ENCODE measurements at places on chromosomes 3 and 15.

GRCh38 chr3:71311661-71312046 is 271.9 kb downstream of the FOXP1 start:
- DNase-seq = no peak

DNA sequence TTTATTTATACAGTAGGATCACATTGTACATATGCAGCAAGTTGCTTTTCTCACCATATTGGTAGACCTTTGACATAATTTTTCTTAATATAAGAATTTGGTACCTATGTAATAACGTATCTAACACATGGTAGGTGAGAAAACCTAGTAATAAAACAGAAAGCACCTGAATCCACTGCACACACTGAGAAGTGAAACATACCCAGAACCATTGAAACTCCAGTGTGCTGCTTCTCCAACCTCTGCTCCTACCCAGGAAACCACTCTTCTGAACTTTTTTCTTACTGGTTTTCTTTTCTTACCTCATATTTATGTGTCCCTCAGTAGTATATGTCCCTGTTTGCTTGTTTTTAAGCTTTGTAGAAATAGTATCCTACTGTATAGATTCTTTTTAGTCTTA is 293.0 kb downstream of the UBE2E2 start:
- no peak for DNase-seq

DNA sequence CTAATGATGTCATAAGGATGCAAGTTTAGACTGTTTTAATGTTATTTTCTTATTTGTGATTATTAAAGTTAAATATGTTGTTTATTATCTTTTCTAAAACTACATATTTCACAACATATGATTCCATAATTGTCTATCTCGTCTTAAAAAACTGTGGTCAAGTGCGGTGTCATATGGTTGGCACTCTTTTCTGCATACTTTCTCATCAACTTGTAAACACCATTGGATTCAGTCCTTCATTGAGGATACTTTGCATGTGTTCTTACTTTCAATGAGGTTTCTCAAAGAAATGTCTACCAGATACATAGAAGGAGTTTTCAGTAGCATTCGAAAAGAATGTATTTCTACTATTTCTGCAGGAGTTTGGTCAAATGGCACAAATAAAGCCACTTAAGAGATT is 22.0 kb upstream of the ALPK3 start:
- DNase-seq = no peak

DNA sequence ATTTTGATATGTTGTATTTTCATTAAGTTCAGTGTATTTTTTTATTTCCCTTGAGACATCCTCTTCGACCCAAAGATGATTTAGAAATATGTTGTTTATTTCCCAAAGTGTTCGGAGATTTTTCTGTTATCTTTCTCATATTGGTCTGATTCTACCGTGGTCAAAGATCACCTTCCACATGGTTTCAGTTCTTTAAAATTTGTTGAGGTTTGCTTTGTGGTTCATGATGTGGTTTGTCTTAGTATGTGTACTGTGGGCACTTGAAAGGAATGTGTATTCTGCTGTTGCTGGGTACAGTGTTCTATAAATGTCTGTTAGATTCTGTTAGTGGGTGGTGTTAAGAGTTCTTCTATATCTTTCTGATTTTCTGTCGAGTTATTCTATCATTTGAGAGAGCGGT is 103.4 kb upstream of the FHIT start:
- no peak for DNase-seq

GRCh38 chr15:40306371-40306770 is 1.4 kb downstream of the PLCB2 start:
- DNase-seq = no peak
